ENCODE measurements at places on chromosomes 12 and 14.

GRCh38 chr14:50477760-50478159 lies 54.6 kb downstream of the MAP4K5 start:
- no peak for DNase-seq

GRCh38 chr12:106147956-106148355 lies 9.2 kb upstream of the NUAK1 start:
- no peak for DNase-seq

DNA sequence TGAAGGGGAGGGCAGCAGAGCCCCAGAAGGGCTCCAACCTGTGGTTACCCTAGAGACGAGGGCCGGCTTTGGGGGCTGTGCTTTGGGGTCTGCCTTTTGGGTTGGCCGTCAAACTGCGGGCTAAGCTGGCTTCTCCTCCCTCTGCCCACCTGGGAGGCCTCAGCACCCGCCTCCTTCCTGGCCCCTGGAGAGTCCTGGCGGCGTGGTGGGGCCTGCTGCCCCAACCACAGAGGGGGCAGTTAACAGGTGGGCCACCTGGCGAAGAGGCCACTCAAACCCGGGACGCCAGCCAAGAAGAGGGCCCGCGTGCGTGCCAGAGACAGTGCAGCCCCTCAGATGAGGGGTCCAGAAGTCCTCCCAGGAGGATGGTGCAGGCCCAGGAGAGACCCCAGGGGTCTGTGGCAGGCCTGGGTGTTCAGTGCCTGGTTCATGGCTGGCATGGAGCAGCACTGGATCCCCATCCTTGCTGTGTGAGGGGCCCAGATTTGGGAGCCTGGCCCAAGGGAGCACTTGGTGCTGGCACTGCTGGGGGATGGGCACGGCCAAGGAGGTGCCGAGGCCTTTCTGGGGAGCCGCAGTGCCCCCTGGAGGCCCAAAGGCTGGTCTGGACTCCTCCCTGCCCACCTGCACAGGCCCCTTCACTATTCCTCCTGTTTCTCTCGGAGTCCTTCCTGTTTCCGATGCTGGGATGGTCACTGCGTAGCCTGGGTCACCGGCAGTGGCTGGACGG lies 48.8 kb downstream of the LRCOL1 start:
- no peak for DNase-seq

- DNase-seq: no peak
Observed at GRCh38 chr14:56422703-56423213, 156.8 kb upstream of the TMEM260 start.

- no peak for DNase-seq
Observed at GRCh38 chr12:90958347-90958746, 3.4 kb upstream of the CCER1 start.

GRCh38 chr14:103692871-103693270 lies 22.4 kb downstream of the XRCC3 start:
- no peak for DNase-seq

GRCh38 chr14:61625165-61625564 lies 70.1 kb upstream of the HIF1A start:
- DNase-seq: no peak

DNA sequence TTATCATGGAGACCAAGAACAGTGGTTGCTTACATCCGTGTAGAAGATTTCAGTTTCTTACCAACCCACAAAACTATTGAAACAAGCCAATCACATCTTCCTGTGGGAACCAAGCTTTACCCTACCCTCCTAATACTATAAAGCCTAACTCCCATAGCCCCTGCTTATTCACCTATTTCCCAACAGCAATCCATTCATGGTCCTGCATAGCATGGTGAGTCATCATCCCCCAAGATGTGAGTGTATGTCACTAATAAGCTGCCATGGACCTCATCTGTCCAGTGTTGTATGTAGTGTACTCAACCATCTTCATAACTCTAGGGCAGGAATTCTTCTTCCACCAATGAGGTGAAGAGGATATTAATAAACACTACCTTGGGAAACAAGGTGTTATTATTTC lies 1620.4 kb upstream of the FLRT2 start:
- no peak for DNase-seq

GRCh38 chr12:120215766-120216735 lies 15.1 kb upstream of the RPLP0 start:
- no peak for DNase-seq

GRCh38 chr12:117485984-117486839 lies 124.8 kb upstream of the NOS1 start:
- no peak for DNase-seq

GRCh38 chr14:54532111-54533012 lies 22.7 kb downstream of the CGRRF1 start:
- DNase-seq: no peak

DNA sequence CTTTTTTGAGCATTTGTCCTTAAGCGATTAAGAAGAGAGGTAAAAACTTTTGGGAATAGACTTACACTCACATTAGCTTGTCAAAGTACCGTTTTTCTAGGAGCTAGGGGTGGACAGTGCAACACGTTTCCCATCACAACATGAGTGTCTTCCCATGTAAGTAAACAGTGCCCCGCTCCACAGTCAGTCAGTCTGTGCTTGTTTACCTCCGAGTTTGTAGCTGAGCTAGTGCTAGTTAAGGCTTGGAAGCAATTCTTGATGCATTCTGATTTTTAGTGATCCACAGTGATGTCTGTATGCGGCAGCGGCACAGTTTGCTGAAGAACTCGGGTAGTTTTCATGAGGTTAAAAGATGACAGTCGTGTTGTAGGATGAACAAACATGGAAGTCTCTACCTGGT lies 941 bp downstream of the ZDHHC17 start:
- no peak for DNase-seq

- no peak for DNase-seq
Observed at GRCh38 chr14:36905272-36905888, 243.7 kb downstream of the PAX9 start.

DNA sequence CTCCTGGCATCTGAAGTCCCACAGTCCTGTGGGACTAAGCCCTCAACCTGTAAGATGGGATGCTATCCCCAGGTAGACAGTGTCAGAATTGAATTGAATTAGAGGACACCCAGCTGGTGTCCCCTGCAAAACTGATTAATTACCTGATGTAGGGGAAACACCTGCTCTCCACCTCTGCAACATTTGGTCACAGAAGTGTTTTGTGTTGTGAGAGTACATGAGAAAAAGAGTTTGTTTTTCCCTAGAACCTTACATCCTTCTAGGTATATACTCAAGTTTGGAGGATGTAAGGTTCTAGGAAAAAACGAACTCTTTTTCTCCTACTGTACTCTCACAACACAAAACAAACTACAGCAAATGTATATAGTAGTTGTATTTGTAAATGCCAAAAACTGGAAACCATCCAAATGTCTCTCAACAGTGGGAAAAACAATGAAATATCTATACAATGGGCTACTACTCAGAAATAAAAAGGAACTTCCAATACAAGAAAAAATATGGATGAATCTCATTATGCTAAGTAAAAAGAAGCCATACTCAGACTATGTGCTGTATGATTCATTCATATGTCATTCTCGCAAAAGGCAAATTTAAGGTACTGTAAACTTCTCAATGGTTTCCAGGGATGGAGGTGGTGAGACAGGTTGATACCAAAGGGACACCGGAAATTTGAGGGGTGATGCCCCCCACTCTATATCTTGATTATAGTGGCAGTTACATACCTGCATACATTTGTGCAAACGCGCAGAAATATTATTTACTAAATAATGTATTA lies 160.7 kb downstream of the MED13L start:
- DNase-seq: no peak

DNA sequence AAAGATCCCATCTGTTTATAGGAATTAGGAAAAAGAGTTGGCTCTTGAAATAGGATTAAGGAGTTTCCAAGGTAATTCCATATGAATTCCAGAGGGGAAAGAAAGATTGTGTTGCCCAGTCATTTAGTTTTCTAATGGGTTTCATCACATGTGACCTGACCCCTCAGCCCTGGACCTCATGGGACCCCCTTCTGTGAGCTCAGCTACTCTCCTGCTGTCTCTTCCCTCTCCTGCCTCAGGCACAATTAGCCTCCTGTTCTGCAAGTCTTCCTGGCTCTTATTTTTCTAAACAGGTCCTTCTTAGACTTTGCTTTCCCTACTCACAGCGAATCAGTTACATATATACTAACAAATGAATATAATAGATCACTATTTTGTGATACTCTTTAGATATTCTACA lies 237.7 kb downstream of the TRHDE start:
- no peak for DNase-seq

- no peak for DNase-seq
Observed at GRCh38 chr14:72830356-72830755, 63.5 kb downstream of the DPF3 start.

DNA sequence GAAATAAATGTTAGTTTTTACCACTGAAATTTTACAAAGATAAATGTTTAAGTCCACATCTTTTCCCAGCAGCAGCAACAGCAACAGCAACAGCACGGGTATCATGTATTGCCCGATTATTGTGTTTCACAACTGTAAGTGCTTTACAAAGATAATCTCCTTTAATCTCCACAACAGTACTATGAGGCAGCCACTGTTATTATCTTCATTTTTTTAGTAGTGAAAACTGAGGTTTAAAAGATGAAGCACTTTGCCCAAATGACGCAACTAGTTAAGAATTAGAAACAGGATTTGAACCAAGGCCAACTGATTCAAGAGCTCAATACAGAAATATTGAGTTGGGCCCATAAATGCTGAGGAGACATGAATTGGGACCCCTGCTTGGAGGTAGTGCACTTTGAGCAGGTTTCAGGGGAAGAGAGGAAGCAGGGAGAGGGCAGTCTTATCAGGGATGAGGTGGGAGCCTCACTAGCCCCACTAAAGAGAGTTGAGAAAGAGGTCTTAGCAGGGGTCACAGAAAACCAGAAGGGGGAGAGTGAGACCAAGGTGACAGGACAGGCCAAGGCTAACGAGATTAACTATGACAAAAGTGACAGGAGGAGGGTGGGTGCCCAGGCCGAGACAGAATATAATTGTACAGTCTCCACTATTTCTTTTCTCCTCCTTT lies 15.3 kb downstream of the KRT2 start:
- DNase-seq: no peak

GRCh38 chr14:61609884-61610283 lies 85.4 kb upstream of the HIF1A start:
- no peak for DNase-seq

DNA sequence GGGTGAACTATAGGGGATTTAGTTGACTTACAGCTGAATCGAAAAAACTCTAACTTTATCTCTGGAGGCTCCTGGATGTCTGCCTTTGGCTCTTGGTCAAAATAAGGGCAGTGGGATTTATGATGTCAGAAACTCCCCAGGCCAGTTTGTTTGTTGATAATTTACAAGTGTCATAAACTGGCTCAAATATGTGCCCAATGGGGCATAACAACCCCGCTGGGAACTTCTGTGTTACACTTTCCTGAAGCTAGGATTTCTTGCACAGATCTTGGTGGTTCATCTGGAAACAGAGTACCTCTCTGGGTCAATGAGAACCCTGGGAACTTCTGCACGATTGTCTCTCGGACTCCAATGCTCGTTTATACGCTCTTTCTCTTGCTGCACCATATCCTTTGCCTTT lies 58.7 kb upstream of the MUCL1 start:
- DNase-seq: no peak

DNA sequence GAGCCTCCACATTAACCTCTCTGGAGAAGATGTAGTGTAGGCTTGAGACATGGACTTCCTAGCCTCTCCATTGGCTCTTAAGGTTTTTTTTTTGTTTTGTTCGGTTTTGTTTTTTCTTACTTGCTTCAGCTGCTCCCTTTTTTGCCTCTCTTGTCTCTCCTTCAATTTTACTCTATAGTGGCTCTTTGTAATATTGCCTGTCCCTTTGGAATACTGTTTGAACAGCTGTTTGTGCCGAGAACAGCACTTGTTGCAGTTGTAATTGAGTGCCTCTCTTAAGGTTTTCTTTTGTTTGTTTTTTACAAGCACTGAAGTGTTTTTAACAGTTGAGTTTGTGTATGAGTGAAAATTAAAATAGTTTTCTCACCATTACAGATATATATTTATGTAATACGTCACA lies 567.7 kb downstream of the LRFN5 start:
- DNase-seq: no peak

DNA sequence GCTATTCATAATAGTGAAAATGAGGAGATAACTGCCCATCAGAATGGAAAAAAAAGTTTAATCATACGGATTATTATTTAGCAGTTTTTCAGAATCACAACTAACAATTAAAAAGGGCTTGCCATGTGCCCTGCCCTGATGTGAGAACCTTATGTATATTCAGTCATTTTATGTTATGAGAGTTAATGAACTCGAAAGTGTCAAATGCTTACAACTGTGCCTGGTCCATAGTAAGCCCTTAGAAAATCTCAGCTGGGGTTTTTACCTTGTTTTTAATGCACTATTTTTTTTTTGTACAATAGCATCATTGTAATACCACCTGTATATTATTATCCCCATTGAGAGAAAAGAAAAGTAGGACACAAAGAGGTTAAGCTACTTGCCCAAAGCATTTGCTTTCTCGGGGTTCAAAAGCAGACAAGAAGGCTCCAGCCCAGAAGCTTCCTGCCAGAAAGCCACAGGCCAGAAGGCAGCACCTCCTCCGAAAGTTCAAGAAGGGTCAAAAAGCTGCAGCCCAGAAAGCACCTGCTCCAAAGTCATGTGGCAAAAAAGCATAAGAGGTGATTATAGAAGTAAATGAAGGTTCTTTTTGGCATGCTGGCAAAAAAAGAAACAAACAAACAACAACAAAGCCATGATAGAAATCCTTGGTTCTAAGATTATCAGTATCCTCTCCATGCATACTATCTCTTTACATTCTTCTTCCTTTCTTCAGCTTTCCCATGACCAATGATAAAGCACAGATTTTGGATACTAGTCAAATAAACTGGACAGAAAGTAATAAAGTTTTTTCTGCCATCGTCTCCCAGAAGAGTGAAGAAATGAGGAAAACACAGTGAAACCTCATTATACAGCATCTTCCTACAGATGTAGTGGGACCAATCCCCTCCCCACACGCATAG lies 59.1 kb upstream of the NAP1L1 start:
- DNase-seq: no peak

DNA sequence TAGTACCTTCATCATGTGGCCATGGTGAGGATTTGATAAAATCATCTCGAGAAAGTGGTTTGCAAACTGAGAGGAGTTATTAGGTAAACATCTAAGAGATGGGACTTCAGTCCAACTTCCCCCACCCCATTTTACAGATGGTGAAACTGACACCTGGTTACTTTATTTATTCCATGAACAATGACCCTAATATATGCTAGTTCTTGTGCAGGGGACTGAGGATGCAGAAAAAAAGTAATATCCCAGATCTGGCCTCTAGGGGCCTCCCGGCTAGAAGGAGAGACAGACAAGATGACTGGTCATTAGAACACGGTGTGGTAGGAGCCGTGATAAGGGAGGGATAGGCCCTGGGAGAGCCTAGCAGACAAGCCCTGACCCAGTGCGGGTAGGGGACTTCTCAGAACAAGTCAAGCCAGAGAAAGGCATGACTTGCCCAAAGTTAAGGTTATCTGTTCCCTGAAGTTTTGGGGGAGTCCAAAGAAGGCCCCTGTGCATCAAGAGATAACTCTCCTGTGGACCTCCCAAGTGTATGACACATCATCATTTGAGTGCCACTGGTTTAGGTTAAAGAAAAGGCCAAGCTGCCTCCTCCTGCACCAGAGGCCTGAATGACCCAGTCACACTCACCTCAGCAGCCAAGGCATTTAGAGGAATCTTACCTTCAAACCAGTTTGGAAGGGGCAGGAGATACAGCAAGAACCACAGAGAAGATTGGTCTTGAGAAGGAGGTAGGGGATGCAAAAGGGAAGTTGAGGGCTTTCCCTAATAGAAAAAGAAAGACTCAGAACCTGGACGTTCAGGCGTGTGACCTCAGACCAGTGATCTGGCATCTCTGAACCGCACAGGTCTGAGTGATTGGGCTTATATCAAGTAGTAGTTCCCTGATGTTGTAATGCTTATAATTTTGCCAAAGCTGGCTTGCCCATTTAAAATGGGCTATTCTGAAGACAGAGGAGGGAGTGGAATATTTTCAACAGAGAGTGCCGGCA lies 1.6 kb downstream of the CMKLR1 start:
- DNase-seq: no peak

GRCh38 chr14:54135804-54136280 lies 179.2 kb upstream of the BMP4 start:
- no peak for DNase-seq

Measured in stimulated activated CD8-positive, alpha-beta memory T cell treated with anti-CD3 and anti-CD28 coated beads, Interleukin-7, amount 100 ng/mL, for 24 hours (primary cell).